ENCODE measurements at places on chromosomes 5 and 9.

GRCh38 chr5:95773335-95774059 is 42.4 kb downstream of the RHOBTB3 start:
- DNase-seq = no peak

DNA sequence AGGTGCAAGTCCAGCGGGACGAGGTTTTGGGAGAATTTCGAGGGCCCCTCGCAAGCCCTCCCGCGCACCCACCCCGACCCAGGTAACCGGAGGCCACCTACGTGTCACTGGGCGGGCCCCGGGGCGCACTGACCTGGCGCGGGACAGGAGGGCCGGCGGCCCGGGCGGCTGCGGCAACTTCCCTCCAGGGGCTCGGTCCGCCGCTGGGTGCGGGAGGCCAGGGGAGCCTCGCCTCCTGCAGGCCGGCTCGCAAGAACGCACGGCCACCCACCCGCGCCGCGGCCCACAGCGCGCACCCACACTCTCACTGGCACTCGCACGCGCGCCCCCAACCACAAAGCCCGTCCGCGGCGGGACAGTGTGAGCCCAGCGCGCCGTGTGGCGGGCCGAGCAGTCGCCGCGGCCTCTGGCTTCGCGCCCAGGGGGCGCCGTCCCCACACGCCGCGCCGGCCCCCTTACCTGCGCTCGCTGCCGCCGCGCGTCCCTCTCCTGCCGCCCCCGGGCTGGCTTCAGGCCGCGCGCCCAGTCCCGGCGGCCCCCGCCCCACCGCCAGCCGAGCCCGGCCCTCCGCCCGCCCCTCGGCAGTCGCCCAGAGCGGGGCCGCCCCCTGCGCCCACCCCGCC is 451 bp downstream of the LPAR1 start:
- DNase-seq = peak; percentile 67

DNA sequence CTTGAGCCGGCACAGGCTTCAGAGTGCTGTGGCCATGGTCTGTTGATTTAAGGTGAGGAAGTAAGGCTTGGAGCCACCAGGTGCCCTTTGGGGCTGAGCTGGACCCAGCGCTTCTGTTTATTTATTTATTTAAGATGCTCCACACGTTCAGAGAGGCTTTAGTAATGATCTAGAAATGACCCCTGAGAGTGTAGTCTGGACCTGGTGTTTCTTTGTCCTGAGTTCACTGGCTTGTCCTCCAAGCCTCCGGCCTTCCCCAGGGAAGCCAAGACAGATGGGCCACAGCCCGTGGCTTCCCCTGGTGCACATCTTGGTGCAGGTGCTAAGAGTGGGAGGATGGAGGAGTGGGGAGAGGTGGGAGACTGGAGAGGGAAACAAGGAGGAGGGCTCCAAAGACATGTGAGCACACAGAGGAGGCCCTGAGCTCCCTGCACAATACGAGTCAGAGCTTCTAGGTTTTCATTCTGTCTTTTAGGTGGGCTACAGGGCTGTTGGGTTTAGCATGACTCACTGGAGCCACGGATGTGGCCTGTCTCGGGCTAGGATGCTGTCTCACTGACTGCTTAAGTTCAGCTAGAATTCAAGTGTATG is 56.9 kb downstream of the AHRR start:
- DNase-seq = no peak

DNA sequence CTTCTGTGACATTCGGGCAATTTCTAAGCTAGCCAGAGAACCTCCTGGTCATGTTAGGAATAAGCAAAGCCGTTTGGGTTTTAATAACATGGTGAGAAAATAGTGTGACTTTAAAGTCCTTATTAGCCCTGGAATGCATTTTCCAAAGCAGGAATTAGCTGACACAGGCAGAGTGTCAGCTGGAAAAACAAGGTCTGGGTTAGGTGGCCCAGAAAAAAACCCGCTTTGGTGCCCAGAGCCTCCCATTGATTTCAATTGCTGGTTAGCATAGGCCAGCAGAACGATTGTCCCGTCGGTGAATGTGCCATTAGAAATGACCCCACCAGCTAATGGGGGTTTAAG is 62.1 kb upstream of the CPEB4 start:
- DNase-seq = no peak

DNA sequence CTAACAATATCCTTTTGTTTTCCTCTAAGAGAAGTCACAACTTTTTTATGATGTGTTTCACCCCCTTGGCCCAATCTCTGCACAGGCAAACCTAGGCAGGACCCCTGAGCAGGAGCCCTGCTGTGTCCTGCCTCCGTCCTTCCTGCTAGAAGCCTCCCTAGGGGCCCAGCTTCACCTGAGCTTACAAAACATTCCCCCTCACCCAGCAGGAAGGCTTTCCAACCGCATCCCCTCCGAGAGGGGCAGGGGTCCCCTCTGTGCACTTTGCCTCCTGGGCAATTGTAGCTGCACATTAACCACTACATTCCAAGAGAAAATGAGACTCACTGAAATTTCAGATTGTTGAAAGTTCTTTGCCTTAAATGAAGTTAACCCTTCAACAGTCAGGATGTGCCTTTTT is 176.2 kb downstream of the IRX2 start:
- no peak for DNase-seq

GRCh38 chr5:1029282-1029944 is 20.8 kb downstream of the NKD2 start:
- no peak for DNase-seq

- no peak for DNase-seq
Measured at GRCh38 chr9:18920141-18921084, 112.6 kb downstream of the SAXO1 start.

DNA sequence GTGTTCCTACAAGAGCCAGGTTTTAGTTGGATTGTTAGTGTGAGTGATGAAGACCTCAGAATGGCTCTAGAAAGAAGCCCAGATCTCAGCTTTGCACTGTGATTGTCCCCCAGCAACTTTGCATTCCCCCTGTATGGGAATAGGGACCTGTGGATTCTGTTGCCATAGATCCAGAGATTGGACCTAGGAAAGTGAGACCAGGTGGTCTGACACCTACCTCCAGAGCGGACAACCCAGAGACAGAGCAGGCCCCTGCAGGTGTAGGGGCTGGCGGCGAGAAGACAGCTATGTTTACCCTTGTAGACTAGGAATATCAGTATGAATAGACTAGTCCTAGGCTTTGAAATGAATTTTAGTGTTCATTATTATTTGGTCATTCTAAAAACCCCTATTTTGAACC is 53.6 kb downstream of the IRF1 start:
- no peak for DNase-seq

DNA sequence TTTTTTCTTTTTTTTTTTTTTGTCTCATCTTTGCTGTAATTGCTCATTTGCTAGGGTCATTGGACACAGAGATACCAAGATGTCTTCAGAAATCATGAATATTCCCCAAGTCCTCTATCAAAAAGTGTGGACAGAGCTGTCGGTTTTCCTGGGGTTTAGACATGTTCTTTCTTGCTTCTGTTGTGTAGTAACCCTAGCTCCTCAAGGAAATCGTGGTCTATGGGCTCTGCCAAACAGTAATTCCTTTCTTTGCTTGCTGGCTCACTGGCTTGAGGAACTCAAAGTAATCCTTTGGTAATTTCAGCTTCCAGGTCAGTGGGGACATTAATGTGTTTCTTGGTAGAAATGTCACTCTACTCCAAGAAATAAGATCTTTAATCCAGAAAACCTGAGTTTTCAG is 101.7 kb downstream of the TMC1 start:
- no peak for DNase-seq

- DNase-seq = no peak
Measured at GRCh38 chr5:80704221-80704620, 49.4 kb upstream of the DHFR start.

- no peak for DNase-seq
Measured at GRCh38 chr5:135392256-135392655, 6.8 kb downstream of the MACROH2A1 start.

DNA sequence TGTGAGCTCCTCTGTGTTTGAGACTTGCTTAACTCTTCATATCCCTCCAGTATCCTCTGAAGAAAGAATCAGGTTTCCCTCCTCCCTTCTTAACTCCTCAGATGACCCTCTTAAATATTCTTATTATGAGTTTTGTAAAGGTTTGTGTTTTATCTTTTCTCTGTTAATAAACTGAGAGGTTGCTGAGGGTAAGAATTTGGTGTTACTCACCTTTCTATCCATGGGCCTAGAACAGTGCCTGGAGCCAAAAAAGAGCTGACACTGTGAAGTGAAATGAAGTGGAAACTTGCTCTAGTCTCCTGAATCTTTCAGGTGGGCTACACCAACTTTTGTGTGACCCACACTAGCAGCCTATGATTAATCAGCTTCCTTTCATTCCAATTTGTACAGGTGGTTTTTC is 208.4 kb downstream of the CSNK1G3 start:
- no peak for DNase-seq

DNA sequence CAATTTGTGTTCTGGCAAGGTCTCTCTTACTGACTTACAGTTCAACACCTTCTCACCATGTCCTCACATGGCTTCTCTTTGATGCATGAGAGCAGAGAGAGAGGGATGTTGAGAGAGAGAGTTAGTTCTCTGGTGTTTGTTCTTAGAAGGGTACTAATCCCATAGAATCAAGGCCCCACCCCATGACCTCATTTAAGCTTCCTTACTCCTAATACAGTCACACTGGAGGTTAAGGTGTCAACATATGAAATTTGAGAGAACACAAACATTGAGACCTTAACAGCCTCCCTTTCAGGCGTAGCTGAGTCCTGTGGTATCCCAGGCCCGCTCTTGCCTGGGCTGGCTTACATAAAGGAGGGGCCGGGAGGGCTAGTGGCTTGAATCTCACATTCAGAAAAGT is 10.6 kb upstream of the SEMA6A start:
- no peak for DNase-seq

DNA sequence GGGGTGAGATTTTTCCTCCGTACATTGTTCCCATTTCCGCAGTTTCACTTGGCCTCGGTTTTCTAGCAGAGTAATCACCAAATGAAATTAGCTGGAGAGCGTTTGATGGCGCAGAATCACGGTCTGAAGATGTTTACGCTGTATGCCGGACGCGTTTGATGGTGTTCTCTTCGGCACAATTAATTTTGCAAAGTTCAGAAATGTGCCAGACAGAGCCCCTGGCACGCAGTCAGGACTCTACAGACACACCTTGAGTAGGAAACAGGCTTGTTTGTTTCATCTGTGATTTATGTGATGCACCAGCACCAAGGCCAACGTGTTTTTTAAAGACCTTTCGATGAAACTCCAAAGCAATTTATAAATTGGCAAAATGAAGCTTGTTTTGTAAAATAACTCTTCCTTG is 863 bp upstream of the LIFR start:
- no peak for DNase-seq
